Gastrocnemius medialis (tissue), 4 donors: ENCODE measurements at places on chromosomes 2 and 18. TPM values are rescaled to one million over a fixed set of nuclear protein-coding genes. Genes with fewer than 3 reads are reported as not detected.

- H3K27me3 ChIP-seq: no peaks in the 10 kb centered on the region
- peak; percentile 42 for DNase-seq
- H3K4me1 ChIP-seq: no peaks in the 10 kb centered on the region
- H3K27ac ChIP-seq: peak overlapping the region; percentile 47
- H3K4me3 ChIP-seq: peak overlapping the region; percentile 72
- H3K36me3 ChIP-seq: no peaks in the 10 kb centered on the region
These were observed 557 bp upstream of the GREB1L start for GRCh38 chr18:21241301-21242048.

DNA sequence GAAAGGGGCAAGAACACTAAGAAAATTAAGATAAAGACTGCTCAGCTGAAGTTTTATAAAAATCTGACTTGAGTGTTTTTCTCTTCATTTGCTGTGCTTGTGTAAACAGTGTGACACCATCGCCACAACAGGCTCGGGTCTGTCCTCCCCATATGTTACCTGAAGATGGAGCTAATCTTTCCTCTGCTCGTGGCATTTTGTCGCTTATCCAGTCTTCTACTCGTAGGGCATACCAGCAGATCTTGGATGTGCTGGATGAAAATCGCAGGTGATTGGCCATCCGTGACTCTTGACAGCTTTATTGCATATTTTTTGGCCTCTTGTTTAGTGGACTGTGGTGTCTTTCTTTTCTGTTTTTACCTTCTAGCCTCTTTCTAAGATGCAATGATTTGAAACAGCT is 22.1 kb downstream of the MFF start:
- H3K27ac ChIP-seq: no peak overlapping the region
- H3K4me1 ChIP-seq: no peaks in the 10 kb centered on the region
- no peaks in the 10 kb centered on the region for H3K36me3 ChIP-seq

The SLC25A12 gene
- total RNA-seq: 86.5 TPM

- H3K4me1 ChIP-seq: no peaks in the 10 kb centered on the region
- H3K36me3 ChIP-seq: peaks cover 58% of the 10 kb centered on the region
- no peaks in the 10 kb centered on the region for H3K27me3 ChIP-seq
- no peak overlapping the region for H3K27ac ChIP-seq
- H3K4me3 ChIP-seq: no peak overlapping the region
- DNase-seq: no peak
These were observed 26.2 kb downstream of the UNC50 start for GRCh38 chr2:98634406-98635092.

- no peaks in the 10 kb centered on the region for H3K27me3 ChIP-seq
- no peaks in the 10 kb centered on the region for H3K36me3 ChIP-seq
- no peak overlapping the region for H3K4me3 ChIP-seq
- no peaks in the 10 kb centered on the region for H3K4me1 ChIP-seq
- no peak overlapping the region for H3K27ac ChIP-seq
These were observed 72.5 kb upstream of the LRRTM1 start for GRCh38 chr2:80377071-80377470.

The CD207 gene
- total RNA-seq: not detected

The KCNF1 gene
- total RNA-seq: not detected

DNA sequence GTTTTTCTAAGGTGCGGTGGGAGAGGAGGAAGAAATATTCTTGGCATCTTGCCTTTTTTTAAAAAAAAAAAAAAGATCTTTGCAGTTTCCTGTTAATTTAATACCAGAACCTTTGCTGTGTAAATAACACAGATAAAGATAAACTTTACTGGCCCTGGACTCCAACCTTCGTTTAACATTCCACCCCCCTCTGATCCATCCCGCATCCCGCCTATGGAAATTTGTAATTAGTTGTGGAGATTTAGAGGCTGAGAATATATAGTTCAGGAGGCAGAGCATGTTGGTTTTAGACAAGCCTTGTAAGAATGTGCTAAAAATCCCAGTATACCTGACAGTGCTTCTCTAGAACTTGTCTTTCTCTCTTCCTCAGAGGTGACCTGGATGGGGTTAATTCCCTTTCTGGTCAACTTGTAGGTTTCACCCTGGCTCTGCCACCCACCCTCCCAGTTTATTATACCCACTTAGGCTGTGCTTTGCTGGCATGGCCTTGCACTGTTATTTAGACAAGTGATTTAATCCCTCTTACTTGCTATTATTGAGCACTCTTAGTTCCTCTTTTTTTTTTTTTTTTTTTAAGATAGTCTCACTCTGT is 2.9 kb upstream of the C2orf72 start:
- no peak overlapping the region for H3K27ac ChIP-seq
- H3K27me3 ChIP-seq: peaks cover 32% of the 10 kb centered on the region
- no peak overlapping the region for H3K4me3 ChIP-seq
- no peak for DNase-seq
- no peaks in the 10 kb centered on the region for H3K36me3 ChIP-seq
- H3K4me1 ChIP-seq: no peaks in the 10 kb centered on the region

The STEAP3 gene
- 10.1 TPM for total RNA-seq

The POTEJ gene
- not detected for total RNA-seq

DNA sequence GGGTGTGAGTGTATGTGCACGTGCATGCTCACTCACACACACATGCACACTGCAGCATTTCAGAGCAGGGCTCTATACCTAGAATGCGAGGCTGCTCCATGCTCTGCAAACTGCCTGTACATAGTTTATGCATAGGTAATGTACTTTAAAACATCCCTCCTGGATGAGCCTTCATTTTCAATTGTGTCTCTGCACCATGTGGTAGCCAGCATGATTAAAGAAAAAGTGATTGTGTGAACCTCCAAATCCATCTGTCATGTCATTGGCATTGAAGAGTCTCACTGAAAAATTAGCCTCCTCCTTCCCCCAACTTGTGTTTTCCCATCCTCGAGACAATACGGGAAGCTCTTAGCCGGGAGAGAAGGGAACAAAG is 120.9 kb upstream of the SPATS2L start:
- no peak for DNase-seq
- no peaks in the 10 kb centered on the region for H3K36me3 ChIP-seq
- no peaks in the 10 kb centered on the region for H3K4me1 ChIP-seq
- H3K27me3 ChIP-seq: no peaks in the 10 kb centered on the region

The STAM2 gene
- 22.7 TPM for total RNA-seq

The PREB gene
- 143 TPM for total RNA-seq

The PRSS56 gene
- total RNA-seq: 3.2 TPM

GRCh38 chr18:7458884-7459283 is 108.2 kb upstream of the PTPRM start:
- no peak overlapping the region for H3K4me3 ChIP-seq
- no peaks in the 10 kb centered on the region for H3K27me3 ChIP-seq
- no peak overlapping the region for H3K27ac ChIP-seq
- DNase-seq: no peak

- no peak overlapping the region for H3K4me3 ChIP-seq
- no peak overlapping the region for H3K27ac ChIP-seq
- no peaks in the 10 kb centered on the region for H3K36me3 ChIP-seq
- H3K4me1 ChIP-seq: no peaks in the 10 kb centered on the region
- H3K27me3 ChIP-seq: no peaks in the 10 kb centered on the region
These were observed 795.8 kb upstream of the GCFC2 start for GRCh38 chr2:76506538-76506937.

The OTX1 gene
- not detected for total RNA-seq

DNA sequence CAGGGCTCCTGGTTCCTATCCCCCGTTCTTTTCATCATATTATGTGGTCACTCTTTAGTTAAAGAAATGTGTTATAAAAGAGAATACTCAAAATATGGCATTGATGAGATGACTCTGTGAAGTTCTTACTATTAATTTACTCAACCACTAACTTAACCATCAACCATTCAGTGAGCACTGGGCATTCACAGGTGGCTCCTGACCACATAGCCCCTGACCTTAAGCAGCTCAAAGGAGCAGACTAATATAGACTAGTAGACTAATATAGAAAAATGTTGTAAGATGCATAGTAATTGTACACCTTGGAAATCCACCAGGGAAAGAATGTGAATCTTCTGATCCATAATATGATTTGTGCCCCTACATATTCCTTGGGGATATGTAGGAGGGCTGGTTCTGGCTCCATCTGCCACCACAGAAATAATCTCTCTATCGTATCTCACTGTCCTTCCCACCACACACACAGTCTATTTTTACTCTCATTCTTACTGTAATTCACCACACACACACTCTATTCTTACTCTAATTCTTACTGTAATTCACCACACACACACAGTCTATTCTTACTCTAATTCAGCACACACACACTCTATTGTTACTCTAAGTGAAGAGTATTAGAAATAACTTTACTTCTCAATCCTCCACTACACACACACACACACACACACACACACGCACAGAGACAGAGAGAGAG is 188.9 kb upstream of the ITGA4 start:
- no peak overlapping the region for H3K4me3 ChIP-seq
- no peak for DNase-seq
- H3K27ac ChIP-seq: no peak overlapping the region
- H3K36me3 ChIP-seq: no peaks in the 10 kb centered on the region

The DGUOK gene
- 23.2 TPM for total RNA-seq

GRCh38 chr2:129379411-129379810 is 600.1 kb upstream of the RAB6C start:
- no peaks in the 10 kb centered on the region for H3K27me3 ChIP-seq
- no peak overlapping the region for H3K27ac ChIP-seq
- no peaks in the 10 kb centered on the region for H3K36me3 ChIP-seq
- DNase-seq: no peak
- no peak overlapping the region for H3K4me3 ChIP-seq

DNA sequence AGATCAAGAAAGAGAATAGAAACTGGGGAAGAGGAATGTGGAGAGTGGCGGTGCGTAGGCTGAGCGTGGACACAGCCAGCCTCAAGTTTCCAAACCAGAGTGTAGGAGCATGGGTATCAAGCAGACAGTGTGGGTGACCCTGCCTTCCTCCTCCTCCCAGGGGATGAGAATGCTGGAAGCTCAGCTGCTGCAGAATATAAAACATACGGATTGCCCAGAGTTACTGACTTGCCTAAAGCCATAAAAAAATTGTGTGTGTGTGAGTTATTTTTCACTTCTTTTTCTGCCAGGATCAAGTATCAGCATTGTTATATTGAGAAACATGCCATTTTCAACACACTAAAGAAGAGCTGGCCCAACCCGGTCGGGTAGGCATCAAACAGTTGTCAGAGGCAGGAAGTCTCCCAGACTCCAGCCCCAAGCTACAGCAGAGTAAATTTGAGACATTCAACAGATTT is 333.3 kb upstream of the ACVR2A start:
- H3K4me1 ChIP-seq: peaks cover 4% of the 10 kb centered on the region
- no peaks in the 10 kb centered on the region for H3K36me3 ChIP-seq
- no peaks in the 10 kb centered on the region for H3K27me3 ChIP-seq
- peak overlapping the region; percentile 20 for H3K4me3 ChIP-seq
- H3K27ac ChIP-seq: no peak overlapping the region
- no peak for DNase-seq

DNA sequence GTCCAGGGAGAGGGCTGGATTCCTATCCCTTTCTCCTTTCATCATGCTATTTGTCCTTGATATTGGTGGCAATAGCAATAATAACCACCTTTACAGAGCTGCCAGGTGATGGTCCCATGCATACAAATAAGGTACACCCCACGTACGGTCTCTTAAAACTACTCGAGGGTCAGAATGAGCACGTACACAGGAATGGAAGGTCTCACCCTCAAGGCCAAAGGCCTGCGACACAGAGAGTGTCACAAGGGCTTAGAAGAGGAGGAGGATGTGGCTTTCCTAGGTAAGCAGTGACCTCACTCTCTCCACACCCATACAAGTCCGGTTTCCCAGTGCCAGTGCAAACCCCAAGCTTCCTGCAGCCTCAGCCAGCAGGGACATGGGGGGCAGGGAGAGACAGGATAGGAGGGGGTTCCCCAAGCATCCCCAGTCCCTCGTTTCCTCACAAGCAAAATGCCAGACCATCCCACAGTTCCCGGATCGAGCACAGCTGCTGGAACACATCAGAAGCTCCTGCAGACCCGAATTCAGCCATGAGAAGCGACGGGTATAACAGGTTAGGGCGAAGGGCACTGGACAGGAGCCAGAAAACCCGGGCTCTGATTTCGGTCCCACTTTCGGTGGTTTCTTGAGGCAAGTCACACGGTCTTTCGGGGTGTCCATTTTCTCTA is 49.2 kb downstream of the PLB1 start:
- no peaks in the 10 kb centered on the region for H3K27me3 ChIP-seq
- H3K27ac ChIP-seq: no peak overlapping the region
- H3K36me3 ChIP-seq: no peaks in the 10 kb centered on the region
- no peak for DNase-seq
- no peak overlapping the region for H3K4me3 ChIP-seq

The CTLA4 gene
- not detected for total RNA-seq

The RMDN2 gene
- total RNA-seq: 6.3 TPM

GRCh38 chr2:110780461-110780860 is 48.1 kb downstream of the ACOXL start:
- H3K4me1 ChIP-seq: peaks cover 14% of the 10 kb centered on the region
- no peak overlapping the region for H3K27ac ChIP-seq
- no peak for DNase-seq
- no peaks in the 10 kb centered on the region for H3K27me3 ChIP-seq
- no peak overlapping the region for H3K4me3 ChIP-seq
- H3K36me3 ChIP-seq: no peaks in the 10 kb centered on the region

DNA sequence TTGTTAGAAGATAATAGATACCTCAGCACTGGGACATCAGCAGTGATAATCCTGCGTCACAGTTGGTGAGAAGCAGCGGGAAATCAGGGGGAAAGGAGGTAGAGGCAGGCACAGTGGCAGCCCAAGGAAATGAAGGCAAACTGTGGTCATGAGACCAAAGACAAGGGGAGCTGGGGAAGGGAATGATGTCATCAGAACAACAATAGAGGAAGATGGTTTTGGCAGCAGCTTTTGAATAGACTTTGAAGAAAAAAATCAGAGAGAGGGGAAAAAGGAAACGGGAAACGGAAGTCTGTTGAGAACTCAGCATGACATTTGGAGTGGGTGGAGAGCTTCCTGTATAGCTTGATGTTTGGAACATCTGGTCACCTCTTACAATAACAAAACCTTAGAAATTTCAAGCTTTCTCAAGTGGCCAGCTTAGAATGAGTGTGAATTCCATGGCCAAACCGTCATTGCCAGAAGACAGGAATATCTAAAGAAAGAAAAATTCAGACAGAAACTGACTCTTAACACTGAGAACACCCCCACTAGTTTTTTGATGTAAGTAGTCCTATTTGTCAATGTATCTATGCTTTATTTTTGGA is 18.4 kb upstream of the YES1 start:
- no peaks in the 10 kb centered on the region for H3K4me1 ChIP-seq
- H3K36me3 ChIP-seq: no peaks in the 10 kb centered on the region
- H3K27ac ChIP-seq: peak overlapping the region; percentile 48

GRCh38 chr2:116452651-116453050 is 1361.8 kb upstream of the DDX18 start:
- H3K4me3 ChIP-seq: no peak overlapping the region
- H3K27ac ChIP-seq: no peak overlapping the region
- no peaks in the 10 kb centered on the region for H3K27me3 ChIP-seq
- H3K36me3 ChIP-seq: no peaks in the 10 kb centered on the region
- no peak for DNase-seq

DNA sequence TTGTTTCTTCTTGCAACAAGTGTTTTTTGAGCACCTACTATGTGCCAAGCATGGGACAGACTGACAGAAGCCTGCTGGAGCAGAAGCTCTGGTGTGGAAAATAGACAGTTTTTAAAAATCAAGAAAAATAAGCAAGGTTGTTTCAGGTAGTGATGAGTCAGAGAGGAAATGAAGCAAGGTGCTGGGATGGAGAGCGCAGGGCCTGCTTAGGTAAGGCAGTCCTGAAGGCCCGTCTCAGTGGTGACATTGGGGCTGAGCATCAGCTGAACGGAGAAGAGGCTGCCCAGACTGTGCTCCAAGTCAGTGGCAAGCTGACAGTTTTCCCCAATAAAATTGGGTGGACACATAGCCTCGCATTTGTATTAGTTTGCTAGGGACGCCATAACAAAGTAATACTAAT is 263.6 kb downstream of the SS18 start:
- no peak for DNase-seq
- no peak overlapping the region for H3K27ac ChIP-seq
- H3K36me3 ChIP-seq: no peaks in the 10 kb centered on the region
